ENCODE measurements at places on chromosomes 2 and 18.

GRCh38 chr2:95539836-95540235 lies 52.0 kb upstream of the TRIM43 start:
- no peak for DNase-seq

GRCh38 chr18:48228841-48229240 lies 180.3 kb downstream of the ZBTB7C start:
- no peak for DNase-seq

- no peak for DNase-seq
These were observed 105.1 kb downstream of the SP3 start for GRCh38 chr2:173860082-173860481.

DNA sequence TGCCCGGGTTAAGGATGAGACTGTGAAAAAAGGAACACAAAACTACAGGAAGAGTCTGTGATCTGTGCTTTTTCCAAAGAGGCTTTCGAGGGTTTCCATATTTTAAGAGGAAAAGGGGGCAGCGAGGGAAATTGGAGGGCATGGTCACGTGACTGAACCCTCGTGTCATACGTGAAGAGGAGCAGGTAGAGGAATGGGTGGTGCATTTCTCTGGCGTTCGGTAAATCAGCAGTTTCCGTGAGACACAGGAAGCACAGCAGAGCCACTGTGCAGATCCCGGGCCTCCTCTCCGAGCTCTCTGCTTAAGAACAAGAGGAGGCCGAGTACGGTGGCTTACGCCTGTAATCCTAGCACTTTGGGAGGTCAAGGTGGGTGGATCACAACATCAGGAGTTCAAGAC lies 219.7 kb downstream of the NDUFA10 start:
- DNase-seq: no peak

- peak; percentile 34 for DNase-seq
These were observed 39.0 kb upstream of the MAL start for GRCh38 chr2:94986392-94986963.

Measured in NCI-H187 (cell line).